ENCODE measurements at places on chromosomes 11 and 22.

GRCh38 chr22:41561335-41561734 is 525 bp downstream of the CSDC2 start:
- no peak for DNase-seq

DNA sequence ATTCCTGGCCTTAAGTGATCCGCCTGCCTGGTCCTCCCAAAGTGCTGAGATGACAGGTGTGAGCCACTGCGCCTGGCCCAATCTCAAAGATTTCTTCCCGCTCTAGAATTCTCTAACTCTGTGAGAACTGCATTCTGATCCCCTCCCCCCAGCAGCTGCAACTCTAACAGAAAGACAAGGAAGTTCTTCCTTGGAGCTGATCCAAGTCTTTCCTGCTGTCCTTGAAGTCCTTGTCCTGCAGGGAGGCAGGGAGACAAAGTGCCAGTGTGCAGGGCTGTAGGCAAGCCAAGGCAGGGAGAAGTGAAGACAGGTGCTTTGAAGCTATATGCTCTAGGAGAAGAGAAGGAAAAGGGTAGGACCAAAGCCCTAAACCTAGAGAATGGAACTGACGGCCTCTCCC is 9.5 kb upstream of the GGA1 start:
- no peak for DNase-seq

GRCh38 chr22:47009304-47010101 is 247.1 kb downstream of the TBC1D22A start:
- no peak for DNase-seq

GRCh38 chr22:35170716-35171697 is 86.3 kb upstream of the HMGXB4 start:
- no peak for DNase-seq

DNA sequence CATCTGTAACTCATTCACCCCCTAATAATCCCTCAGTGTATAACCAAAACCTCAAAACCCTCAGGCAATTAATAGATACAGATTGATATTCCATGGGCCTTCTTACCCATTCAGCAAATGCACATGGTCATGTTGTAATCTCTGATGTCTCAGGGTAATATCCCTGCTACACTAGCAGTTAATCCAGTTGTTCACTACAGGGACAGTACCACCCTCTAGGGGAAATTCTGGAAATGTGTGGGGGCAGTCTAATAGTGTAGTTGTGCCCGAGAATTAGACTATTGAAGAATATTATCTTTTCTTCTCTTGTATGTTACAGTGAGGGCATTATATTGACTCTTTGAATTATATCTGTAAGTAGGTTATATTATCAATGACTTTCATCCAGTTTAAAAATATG is 175.4 kb downstream of the CWF19L2 start:
- DNase-seq = no peak

GRCh38 chr11:78038697-78039313 is 15.7 kb upstream of the KCTD14 start:
- DNase-seq = no peak

- no peak for DNase-seq
Observed at GRCh38 chr11:87660926-87661660, 514.1 kb downstream of the RAB38 start.

- no peak for DNase-seq
Observed at GRCh38 chr11:47553406-47553743, 443 bp upstream of the CELF1 start.

GRCh38 chr11:111633756-111634362 is 31.6 kb downstream of the SIK2 start:
- no peak for DNase-seq

- no peak for DNase-seq
Observed at GRCh38 chr22:29801153-29801552, 34.0 kb downstream of the UQCR10 start.

- peak; percentile 13 for DNase-seq
Observed at GRCh38 chr11:108697872-108698473, 33.1 kb downstream of the DDX10 start.

GRCh38 chr11:75069473-75069872 is 27.2 kb downstream of the OR2AT4 start:
- DNase-seq = no peak
